Naive B cell (primary cell): ENCODE measurements at places on chromosomes 7 and 10. TPM values are rescaled to one million over a fixed set of nuclear protein-coding genes. Genes with fewer than 3 reads are reported as not detected.

GRCh38 chr7:108232076-108232475, 101.9 kb upstream of the LAMB4 start:
- no peak for DNase-seq

GRCh38 chr10:100774223-100774622, 28.8 kb downstream of the PAX2 start:
- DNase-seq, result no peak

AGAP5 gene
- polyA plus RNA-seq, result 0.35 TPM

FAM180A gene
- polyA plus RNA-seq, result not detected
